K562 (cell line): ENCODE measurements at places on chromosomes 6 and 20. TPM values are rescaled to one million over a fixed set of nuclear protein-coding genes. Genes with fewer than 3 reads are reported as not detected.

DNA sequence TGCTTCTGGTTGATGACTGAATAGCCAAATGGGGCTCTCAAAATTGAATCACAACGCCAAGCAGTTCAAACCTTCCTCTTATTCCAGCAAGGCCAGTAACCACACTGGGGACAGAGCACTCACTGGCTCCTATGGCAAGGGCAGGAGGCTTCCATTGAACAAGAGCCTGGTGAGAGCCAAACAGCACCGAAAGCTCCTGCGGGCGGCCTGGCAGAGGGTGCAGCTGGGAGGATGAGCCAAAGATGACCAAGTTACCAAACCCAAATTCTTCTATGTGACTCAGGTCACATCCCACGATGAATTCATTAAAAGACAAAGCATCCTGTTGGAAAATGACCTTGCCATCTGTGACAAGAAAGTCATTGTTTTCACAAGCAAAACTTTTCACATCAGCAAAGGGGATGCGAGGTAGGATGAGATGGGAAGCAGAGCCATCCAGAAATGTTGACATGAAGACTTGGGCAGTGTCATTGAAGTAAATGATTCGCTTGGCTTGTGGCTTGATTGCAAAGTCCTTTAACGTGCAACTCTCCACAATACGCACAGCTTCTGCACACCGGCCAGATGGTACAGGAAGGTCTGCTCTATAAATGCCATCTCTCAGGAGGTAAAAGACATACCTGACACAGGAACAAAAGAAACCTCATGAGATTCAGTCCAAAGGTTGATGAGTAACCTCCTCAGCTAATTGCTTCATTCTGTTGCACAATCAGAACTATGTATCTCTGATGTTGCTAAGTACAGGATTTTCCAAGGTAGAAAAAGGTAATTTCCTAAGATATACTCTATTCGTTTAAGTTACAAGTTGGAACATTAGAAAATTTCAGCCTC lies 36.3 kb downstream of the ROS1 start:
- no peaks in the 10 kb centered on the region; the same call in 2 of the 3 replicates for H3K4me1 ChIP-seq
- H3K4me3 ChIP-seq = no peak overlapping the region
- H3K36me3 ChIP-seq = no peaks in the 10 kb centered on the region
- no peak overlapping the region for H3K27ac ChIP-seq
- DNase-seq = no peak
- 0 out of 3 replicates have a peak, but pooled peaks cover 3% of the 10 kb centered on the region for H3K27me3 ChIP-seq

DNA sequence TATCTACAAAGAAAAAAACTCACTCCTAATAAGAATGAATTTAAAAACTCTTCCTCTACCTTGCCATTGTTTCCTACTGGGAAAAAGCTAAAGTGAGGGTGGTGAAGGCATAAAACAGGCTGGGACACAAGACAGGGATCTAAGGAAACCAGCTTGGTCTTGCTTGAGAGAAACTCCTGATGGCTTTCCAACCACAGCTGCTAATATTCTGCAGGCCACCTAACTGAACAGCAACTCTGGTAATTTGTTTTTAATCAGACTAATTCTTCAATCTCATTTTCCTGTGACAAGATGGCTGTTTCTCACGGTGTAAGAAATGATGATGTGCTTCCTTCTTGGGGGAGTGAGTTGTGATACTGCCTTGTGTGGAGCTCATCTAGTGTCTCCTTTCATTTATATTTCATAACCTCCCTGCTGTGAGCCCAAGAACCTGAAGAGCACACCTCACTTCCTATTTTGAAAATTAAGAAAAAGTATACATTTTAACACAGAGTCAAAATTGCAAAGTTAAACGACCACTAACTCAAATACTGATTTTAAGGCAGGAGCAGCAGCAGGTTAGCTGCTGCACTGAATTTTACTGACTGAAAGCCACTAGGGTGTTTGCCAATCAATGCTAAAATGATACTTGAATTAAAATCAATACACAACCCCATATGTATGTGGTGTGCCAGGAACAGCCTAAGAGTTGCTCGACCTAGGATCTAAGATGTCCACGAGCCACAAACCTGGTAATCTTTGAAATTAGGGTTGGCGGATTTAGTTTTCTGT lies 58.0 kb downstream of the BACH2 start:
- H3K27ac ChIP-seq = no peak overlapping the region
- no peaks in the 10 kb centered on the region for H3K4me1 ChIP-seq
- no peaks in the 10 kb centered on the region for H3K36me3 ChIP-seq
- H3K27me3 ChIP-seq = no peaks in the 10 kb centered on the region

DNA sequence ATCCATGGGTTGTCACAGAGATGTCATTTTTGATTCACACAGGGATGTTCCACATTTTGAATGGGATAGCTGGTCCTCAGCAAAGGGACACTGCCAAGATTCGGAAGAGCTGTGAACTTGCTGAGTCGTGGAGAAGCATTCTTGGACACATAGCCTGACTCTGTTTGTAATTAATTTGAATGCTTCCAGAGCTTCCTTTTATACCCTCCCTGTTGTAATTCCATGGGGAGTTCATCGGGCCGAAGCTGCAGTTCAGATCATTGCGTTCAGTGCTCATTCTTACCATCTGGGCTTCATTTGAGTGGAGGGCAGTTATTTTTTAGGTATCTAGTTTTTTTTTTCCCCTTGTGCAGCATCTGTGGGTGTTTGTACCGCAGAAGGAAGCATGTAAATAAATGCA lies 126.5 kb downstream of the SLC24A3 start:
- H3K27me3 ChIP-seq = no peaks in the 10 kb centered on the region
- H3K4me1 ChIP-seq = no peaks in the 10 kb centered on the region
- no peaks in the 10 kb centered on the region for H3K36me3 ChIP-seq
- H3K27ac ChIP-seq = no peak overlapping the region
- DNase-seq = no peak
- H3K4me3 ChIP-seq = no peak overlapping the region

GRCh38 chr20:60341062-60341461 lies 382.8 kb downstream of the CDH26 start:
- no peak overlapping the region for H3K4me3 ChIP-seq
- no peaks in the 10 kb centered on the region for H3K36me3 ChIP-seq
- no peaks in the 10 kb centered on the region for H3K4me1 ChIP-seq
- DNase-seq = no peak

DNA sequence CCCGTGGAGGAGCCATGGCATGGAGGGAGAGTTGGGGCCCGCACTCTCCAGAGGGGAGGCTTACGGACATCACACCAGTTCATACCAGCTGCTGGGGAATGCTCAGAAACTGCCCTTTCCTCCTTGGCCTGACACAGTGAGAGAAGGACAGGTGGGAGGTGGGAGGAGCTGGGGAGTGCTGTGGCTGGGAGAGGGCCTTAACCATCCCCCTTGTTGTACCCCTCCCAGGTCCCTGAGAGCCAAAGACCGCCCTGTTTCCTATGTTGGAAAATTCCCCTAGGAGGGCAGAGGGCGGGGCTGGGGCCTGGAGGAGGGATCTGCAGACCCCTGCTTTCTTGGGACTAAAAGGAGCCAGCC lies 24.1 kb downstream of the FOXP4 start:
- DNase-seq = no peak
- no peak overlapping the region for H3K27ac ChIP-seq
- H3K4me1 ChIP-seq = peaks cover 5% of the 10 kb centered on the region
- no peak overlapping the region for H3K4me3 ChIP-seq
- no peaks in the 10 kb centered on the region for H3K27me3 ChIP-seq

GRCh38 chr6:14092316-14092715 lies 25.3 kb upstream of the CD83 start:
- H3K27ac ChIP-seq = no peak overlapping the region
- DNase-seq = no peak
- H3K4me3 ChIP-seq = no peak overlapping the region
- no peaks in the 10 kb centered on the region for H3K27me3 ChIP-seq

GRCh38 chr20:3237958-3238615 lies 903 bp downstream of the SLC4A11 start:
- no peaks in the 10 kb centered on the region for H3K4me1 ChIP-seq
- no peak overlapping the region for H3K27ac ChIP-seq
- peaks cover 8% of the 10 kb centered on the region; the same call in 1 of the 3 replicates for H3K27me3 ChIP-seq
- no peaks in the 10 kb centered on the region for H3K36me3 ChIP-seq

GRCh38 chr20:58160451-58161061 lies 67.9 kb downstream of the ANKRD60 start:
- peaks cover 14% of the 10 kb centered on the region; the same call in 2 of the 3 replicates for H3K27me3 ChIP-seq
- H3K4me1 ChIP-seq = no peaks in the 10 kb centered on the region
- H3K27ac ChIP-seq = no peak overlapping the region
- DNase-seq = no peak
- no peak overlapping the region for H3K4me3 ChIP-seq
- no peaks in the 10 kb centered on the region for H3K36me3 ChIP-seq

DNA sequence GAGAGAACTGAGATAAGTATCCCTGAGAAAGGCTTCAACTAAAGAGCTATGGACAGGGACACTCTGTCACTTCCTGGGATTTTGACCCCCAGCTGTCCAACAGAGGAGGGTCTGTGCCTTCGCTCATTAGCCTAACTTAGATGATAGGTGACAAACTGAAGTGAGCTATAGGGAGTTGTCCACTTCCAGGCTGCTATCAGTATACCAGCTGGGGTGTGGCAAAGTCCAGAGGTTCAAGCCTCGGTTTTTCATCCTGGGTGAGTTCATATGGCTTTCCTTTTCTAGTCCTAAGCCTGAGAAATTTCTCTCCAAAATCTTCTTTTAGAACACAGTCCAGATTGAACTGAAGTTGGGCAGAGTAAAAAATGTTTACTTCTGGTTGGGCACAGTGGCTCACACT lies 5.9 kb upstream of the PAQR8 start:
- H3K4me1 ChIP-seq = peaks cover 8% of the 10 kb centered on the region
- DNase-seq = peak; percentile 46
- H3K4me3 ChIP-seq = no peak overlapping the region
- no peaks in the 10 kb centered on the region for H3K36me3 ChIP-seq
- no peak overlapping the region for H3K27ac ChIP-seq

- H3K4me3 ChIP-seq = no peak overlapping the region
- no peaks in the 10 kb centered on the region for H3K36me3 ChIP-seq
These were observed 534 bp downstream of the KIAA1755 start for GRCh38 chr20:38260025-38260377.

GRCh38 chr6:73606428-73606827 lies 47.4 kb downstream of the SLC17A5 start:
- no peaks in the 10 kb centered on the region; the same call in 1 of the 2 replicates for H3K4me1 ChIP-seq
- no peaks in the 10 kb centered on the region for H3K27me3 ChIP-seq
- H3K27ac ChIP-seq = no peak overlapping the region
- DNase-seq = no peak
- no peaks in the 10 kb centered on the region; the same call in 2 of the 3 replicates for H3K36me3 ChIP-seq

Gene WFDC5
- total RNA-seq = not detected in 2 replicates

Gene CTCFL
- 122 and 124 TPM in 2 replicates for total RNA-seq
